ENCODE measurements at places on chromosomes 7 and 10.

- no peak for DNase-seq
Measured at GRCh38 chr10:33661580-33662336, 327.3 kb upstream of the NRP1 start.

DNA sequence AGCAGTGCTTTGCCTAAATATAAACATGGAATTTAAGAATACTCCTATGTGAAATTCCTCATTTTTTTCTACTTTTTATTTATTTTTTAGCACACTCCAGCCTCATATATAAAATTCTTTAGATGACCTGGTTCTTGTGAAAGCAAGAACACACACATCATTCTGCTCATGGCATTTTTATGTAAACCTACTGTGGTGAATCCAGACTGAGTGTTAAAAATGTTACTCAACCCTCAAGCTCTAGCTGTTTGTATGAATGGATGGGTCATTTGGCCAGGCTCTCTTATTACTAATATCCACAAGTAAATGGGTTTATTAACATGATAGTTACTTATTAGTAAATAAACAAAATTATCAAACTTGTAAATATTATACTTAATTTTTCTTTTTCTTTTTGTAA is 551.7 kb upstream of the LRRN3 start:
- DNase-seq = no peak

DNA sequence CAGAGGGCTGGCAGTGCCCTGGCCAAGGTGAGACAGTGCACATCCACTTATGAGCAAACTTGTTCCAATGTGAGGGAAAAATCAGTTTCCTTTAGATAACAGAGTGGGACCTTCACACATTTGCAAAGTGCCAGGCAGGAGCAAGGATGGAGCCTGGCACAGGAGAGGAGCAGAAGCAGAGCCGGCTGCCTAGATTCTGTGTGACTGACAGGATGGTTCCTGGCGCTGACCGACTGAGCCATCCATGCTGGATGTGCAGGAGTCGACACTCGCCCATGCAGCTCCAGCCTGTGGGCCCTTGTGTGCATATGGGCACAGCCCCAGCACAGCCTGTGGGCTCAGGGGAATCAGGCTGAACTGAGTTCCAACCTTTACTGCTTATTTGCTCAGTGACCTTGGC is 346.5 kb downstream of the GRID1 start:
- DNase-seq = no peak

- no peak for DNase-seq
Measured at GRCh38 chr10:33260403-33261149, 73.9 kb downstream of the NRP1 start.

DNA sequence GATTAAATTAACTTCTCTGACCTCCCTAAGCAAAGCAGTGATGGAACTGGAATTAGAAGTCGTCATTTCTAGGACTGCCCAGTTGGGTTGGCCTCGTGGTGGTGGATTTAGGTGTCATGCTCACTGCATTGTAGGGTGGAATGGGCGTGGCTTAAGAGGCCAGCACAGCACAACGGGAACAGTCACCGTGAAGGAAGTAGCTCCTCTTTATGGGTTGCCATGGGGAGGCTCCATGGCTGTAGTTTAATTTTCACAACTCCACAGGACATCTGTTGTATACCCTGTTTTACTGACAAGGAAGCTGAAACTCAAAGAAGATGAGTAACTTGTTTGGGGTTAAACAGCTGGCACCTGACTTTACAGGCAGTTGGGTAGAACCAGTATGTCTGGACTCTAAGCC is 208.3 kb downstream of the CELF2 start:
- DNase-seq = peak; percentile 63

- no peak for DNase-seq
Measured at GRCh38 chr7:93923942-93924341, 2.4 kb downstream of the GNG11 start.

- DNase-seq = peak; percentile 55
Measured at GRCh38 chr7:1555813-1556543, at the start of gene TMEM184A. TMEM184A (minus strand) TSS chr7:1556205; CDS start chr7:1555484, 721 bp downstream.

- no peak for DNase-seq
Measured at GRCh38 chr7:22698767-22699166, 28.2 kb upstream of the IL6 start.

DNA sequence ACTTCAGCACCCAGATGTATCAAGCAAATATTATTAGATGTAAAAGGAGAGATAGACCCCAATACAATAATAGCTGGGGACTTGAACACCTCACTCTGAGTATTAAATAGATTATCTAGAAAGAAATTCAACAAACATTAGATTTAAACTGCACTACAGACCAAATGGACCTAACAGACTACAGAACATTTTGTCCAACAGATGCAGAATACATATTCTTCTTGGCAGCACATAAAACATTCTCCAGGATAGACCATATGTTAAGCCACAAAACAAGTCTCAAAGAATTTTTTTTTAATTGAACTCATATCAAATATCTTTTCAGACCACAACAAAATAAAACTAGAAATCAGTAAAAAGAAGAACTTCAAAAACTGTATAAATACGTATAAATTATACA is 130.4 kb downstream of the MTERF1 start:
- DNase-seq = no peak

DNA sequence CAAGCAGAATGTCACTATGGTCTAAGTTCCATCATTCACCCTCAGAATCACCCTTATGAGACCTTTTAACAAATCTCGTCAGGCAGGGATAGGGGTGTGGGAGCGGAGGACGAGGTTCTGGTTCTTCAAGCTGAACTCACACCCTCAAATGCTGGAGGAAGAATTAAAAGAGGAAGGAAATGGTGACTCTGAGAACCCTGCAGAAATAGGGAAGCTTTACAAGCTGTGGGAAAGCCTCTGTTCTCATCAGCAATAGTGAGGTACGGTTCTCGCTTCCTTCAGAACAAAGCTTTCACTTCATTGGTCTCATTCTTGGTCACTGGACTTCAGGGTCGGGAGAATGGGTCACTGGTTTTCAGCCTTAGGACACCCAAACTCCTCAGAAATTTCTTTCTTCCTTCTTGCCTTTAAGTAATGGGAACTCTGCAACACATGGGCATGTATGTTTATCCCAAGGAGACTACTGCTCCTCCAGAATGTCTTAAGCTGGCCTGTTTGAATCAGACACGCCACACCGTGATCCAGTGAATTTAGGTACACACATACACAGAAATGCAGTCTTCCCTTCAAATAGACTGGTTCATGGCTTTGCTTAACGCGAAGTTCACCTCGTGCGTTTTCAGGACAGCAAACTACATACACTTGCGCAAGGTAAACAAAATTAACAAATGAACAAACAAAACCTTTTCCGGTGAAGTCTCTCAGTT is 226.0 kb downstream of the SFMBT2 start:
- no peak for DNase-seq

DNA sequence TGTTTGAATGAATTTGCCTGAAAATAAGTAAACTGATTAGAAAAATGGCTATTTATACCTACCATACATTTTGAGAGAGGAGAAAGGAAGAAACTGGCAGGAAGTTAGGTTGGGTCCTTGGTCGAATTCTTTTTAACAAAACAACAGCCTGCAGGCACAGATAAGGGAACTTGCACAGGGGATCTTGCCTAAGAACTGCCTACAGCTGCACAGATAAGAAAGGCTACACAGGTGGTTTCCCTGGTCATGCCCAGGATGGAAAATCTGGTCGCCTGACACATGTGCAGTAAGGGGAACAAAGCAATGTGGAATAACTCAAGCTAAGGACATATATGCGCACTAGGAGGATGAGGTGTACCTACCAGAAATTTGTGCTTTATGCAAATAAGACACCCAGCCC is 732.1 kb upstream of the POT1 start:
- DNase-seq = no peak

- no peak for DNase-seq
Measured at GRCh38 chr7:40673285-40673684, 538.5 kb downstream of the SUGCT start.

DNA sequence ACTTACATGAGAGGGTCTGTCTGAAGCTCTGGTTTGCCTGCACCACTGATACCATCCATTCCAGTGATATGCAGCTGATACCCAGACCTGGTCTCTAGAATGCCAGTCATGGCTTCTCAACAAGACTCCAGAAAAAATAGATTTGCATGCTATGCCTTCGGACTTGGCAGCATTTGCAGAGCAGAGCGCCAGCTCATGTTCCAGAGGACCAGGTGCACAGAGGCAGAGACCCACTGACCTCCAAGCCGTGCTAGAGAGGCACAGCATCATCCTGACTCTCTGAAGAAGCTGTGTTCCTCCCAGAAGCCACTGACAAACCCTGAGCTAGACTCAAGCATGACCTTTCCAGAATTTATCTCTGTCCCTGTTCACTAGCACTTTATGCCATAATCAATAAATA is 6.9 kb upstream of the PRKAG2 start:
- DNase-seq = no peak

- DNase-seq = no peak
Measured at GRCh38 chr10:35339942-35340341, 3.6 kb downstream of the CCNY start.
